ENCODE measurements at places on chromosomes 5 and 9. TPM values are rescaled to one million over a fixed set of nuclear protein-coding genes. Genes with fewer than 3 reads are reported as not detected.

DNA sequence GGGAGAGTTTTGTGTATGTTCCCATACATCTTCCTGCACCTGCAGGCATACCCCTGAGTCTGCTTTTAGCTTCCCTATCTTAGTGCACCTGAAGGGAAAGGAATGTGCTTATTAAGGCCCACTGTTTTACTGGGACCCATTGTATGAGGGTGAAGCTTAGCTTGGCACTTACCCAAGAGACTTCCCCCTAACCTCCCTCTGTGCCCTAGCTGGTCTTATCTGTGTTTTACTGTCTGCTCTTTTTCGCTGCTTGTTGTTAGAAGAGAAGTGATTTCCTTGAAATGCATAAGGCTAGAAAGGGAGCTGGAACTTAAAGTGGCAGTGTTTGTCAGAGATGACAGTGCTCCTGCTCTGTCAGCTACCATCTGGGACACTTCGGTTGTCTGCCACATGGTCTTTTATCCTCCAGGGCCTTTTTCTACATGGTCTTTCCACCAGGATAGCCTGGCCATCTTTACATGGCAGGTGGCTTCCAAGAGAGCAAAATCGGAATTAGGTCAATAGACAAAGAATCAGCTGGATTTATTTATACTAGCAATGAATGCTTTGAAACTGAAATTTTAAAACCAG is 122.5 kb upstream of the SLC44A1 start:
- no peak overlapping the region for H3K27ac ChIP-seq
- no peak for DNase-seq
- no peaks in the 10 kb centered on the region for H3K27me3 ChIP-seq
- no peak overlapping the region for H3K4me3 ChIP-seq

DNA sequence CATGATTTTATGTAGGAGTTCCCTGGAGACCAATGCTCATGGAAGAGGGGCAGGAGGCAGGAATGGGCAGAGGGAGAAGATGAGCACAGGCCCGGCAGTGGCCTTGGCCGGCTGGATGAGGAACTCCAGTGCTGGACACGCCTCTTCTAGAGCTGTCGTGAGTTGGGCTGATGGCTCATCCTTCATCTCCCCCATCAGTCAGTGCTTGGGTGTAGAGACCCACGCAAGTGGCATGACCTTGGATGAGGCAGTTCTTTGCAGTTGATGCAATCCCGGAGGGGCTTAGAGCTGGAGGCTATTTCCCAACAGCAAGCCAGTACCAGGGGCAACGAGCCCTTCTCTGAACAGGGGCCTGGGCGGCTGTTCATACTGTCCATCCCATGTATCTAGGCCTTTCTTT is 25.5 kb upstream of the ARAP3 start:
- H3K27ac ChIP-seq = no peak overlapping the region
- H3K36me3 ChIP-seq = no peaks in the 10 kb centered on the region
- H3K4me1 ChIP-seq = no peaks in the 10 kb centered on the region
- H3K4me3 ChIP-seq = no peak overlapping the region
- H3K27me3 ChIP-seq = no peaks in the 10 kb centered on the region

GRCh38 chr5:36630201-36631145 is 24.1 kb downstream of the SLC1A3 start:
- no peak for DNase-seq
- H3K27me3 ChIP-seq = no peaks in the 10 kb centered on the region
- no peaks in the 10 kb centered on the region for H3K36me3 ChIP-seq
- no peaks in the 10 kb centered on the region for H3K4me1 ChIP-seq

DNA sequence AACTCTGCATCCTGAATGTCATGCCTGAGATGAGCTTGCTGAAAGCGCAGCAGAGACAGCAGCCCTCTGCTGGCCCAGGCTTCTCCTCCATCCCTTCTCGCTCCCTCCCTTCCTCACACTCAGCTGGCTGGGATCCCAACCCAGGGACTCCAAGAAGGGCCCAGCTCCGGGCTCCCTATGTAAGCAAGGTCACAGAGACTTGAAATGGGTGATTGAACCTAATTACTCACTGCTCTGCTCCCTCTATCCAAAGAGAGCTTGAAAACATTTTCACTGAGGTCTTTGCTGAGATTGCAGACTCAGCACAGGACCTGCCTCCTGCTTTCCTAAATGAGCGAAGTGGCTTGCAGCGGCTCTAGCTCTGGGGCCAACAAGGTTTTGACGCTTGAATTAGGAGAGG is 42.8 kb downstream of the RAPGEF1 start:
- no peaks in the 10 kb centered on the region for H3K36me3 ChIP-seq
- H3K27me3 ChIP-seq = no peaks in the 10 kb centered on the region
- H3K4me3 ChIP-seq = no peak overlapping the region
- H3K4me1 ChIP-seq = peaks cover 15% of the 10 kb centered on the region
- DNase-seq = peak; percentile 89
- H3K27ac ChIP-seq = peak overlapping the region; percentile 81

GRCh38 chr5:37014321-37014720 is 137.8 kb downstream of the NIPBL start:
- no peak overlapping the region for H3K4me3 ChIP-seq
- no peak overlapping the region for H3K27ac ChIP-seq
- no peaks in the 10 kb centered on the region for H3K4me1 ChIP-seq
- DNase-seq = no peak

DNA sequence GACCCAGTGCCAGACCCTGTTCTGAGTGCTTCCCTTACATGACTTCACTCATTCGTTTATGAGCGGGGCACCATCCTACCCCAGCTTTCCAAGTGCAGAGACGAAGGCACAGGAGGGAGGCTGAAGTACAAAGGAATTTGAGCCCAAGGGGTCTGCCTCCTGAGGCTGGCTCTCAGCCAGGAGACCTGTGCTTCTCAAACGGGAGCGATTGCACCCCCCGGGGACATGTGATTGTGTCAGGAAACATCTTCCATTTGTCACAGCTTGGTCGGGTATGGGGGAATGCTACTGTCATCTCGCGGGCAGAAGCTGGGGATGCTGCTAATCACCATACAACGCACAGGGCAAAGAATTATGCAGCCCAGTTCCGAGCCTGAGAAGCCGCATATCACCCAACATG is 23.9 kb downstream of the ADCY2 start:
- no peaks in the 10 kb centered on the region for H3K4me1 ChIP-seq
- no peak overlapping the region for H3K4me3 ChIP-seq
- no peaks in the 10 kb centered on the region for H3K36me3 ChIP-seq
- H3K27ac ChIP-seq = no peak overlapping the region
- H3K27me3 ChIP-seq = no peaks in the 10 kb centered on the region

DNA sequence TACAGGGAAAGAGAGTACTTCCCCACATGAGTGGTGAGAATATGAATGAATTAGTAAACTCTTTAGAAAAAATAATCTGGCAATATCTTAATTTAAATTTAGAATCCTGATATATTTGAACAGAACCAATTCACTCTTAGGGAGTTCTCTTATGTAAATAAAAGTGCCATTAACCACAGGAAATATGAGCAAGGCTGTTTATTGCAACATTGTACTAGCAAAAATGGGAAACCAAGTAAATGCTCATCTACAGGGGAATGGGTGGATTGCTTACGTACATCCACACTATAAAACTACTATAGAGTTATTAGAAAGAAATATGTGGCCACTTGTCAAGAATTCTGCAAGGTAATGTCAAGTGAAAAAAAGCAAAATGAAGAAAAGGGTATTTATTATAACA is 274.5 kb downstream of the TLE1 start:
- no peak overlapping the region for H3K27ac ChIP-seq
- H3K36me3 ChIP-seq = no peaks in the 10 kb centered on the region
- DNase-seq = no peak

- H3K4me1 ChIP-seq = no peaks in the 10 kb centered on the region
- DNase-seq = no peak
- H3K27ac ChIP-seq = no peak overlapping the region
- no peaks in the 10 kb centered on the region for H3K36me3 ChIP-seq
- H3K4me3 ChIP-seq = no peak overlapping the region
- no peaks in the 10 kb centered on the region for H3K27me3 ChIP-seq
These were observed 3.4 kb downstream of the ST8SIA4 start for GRCh38 chr5:100899675-100900074.

DNA sequence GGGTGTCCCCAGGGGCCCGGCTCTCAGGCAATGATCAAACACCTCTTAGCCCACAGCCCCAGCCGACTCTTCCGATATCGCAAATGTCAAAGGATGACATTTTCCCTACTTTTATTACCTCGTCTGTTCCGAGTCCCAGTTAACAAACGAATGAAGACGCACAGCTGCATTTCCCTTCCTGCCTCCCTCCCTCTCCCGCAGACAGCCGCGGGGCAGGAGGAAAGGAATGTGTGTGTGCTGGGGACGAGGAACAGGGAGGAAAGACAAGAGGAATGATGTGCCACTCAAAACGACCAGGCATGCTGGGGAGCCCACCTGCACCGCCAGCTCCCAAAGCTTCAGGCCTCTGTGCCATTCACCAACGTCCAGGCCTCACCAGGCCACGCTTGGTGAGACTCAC is 125.9 kb upstream of the SARDH start:
- H3K27ac ChIP-seq = peak overlapping the region; percentile 64
- H3K27me3 ChIP-seq = no peaks in the 10 kb centered on the region
- H3K4me3 ChIP-seq = no peak overlapping the region
- peaks cover 7% of the 10 kb centered on the region for H3K4me1 ChIP-seq
- no peaks in the 10 kb centered on the region for H3K36me3 ChIP-seq
- no peak for DNase-seq

- no peaks in the 10 kb centered on the region for H3K27me3 ChIP-seq
- peaks cover 33% of the 10 kb centered on the region for H3K4me1 ChIP-seq
- H3K36me3 ChIP-seq = no peaks in the 10 kb centered on the region
- peak overlapping the region; percentile 69 for H3K4me3 ChIP-seq
- no peak for DNase-seq
These were observed 1.3 kb downstream of the MACIR start for GRCh38 chr5:103259705-103260355.

GRCh38 chr5:172602783-172603231 is 38.3 kb upstream of the NEURL1B start:
- peaks cover 15% of the 10 kb centered on the region for H3K4me1 ChIP-seq
- H3K27me3 ChIP-seq = no peaks in the 10 kb centered on the region
- no peaks in the 10 kb centered on the region for H3K36me3 ChIP-seq
- H3K27ac ChIP-seq = peak overlapping the region; percentile 82
- no peak overlapping the region for H3K4me3 ChIP-seq

- H3K4me1 ChIP-seq = no peaks in the 10 kb centered on the region
- no peaks in the 10 kb centered on the region for H3K27me3 ChIP-seq
- no peaks in the 10 kb centered on the region for H3K36me3 ChIP-seq
- no peak overlapping the region for H3K27ac ChIP-seq
- H3K4me3 ChIP-seq = no peak overlapping the region
These were observed 265.1 kb downstream of the ARL15 start for GRCh38 chr5:54045077-54045792.

GRCh38 chr5:148268566-148268965 is at the start of gene SPINK13:
Gene SPINK13, plus strand, starts transcription at chr5:148268794. Its CDS starts 1,279 bp downstream, at chr5:148270073.
- H3K36me3 ChIP-seq = no peaks in the 10 kb centered on the region
- H3K27ac ChIP-seq = no peak within 1 kb of the TSS
- H3K27me3 ChIP-seq = no peaks in the 10 kb centered on the region
- no peak within 1 kb of the TSS for H3K4me3 ChIP-seq
- peak; percentile 94 for DNase-seq

GRCh38 chr9:113600023-113600823 is 136.7 kb downstream of the RGS3 start:
- peaks cover 24% of the 10 kb centered on the region for H3K36me3 ChIP-seq
- peaks cover 10% of the 10 kb centered on the region for H3K4me1 ChIP-seq
- H3K27ac ChIP-seq = no peak overlapping the region
- peak; percentile 18 for DNase-seq
- no peaks in the 10 kb centered on the region for H3K27me3 ChIP-seq

- peak overlapping the region; percentile 76 for H3K4me3 ChIP-seq
- no peaks in the 10 kb centered on the region for H3K27me3 ChIP-seq
- DNase-seq = no peak
These were observed 1.4 kb downstream of the HMGCR start for GRCh38 chr5:75338408-75338807.

DNA sequence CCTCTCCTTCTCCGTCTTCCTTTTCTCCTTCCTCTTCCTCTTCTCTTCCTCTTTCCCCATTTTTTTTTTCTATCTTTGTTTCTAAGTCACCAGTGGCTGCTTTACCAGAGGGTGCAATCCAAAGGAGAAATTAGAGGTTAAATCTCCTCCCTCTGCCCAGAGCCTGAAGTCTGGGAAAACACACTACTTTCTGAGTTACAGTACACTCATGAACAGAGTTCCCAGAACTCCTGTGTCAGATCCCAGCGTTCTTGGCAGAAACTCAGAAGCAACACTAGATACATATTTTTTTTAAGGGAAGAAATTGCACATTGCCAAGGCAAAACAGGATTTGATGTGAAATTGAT is 189.0 kb downstream of the SNCAIP start:
- no peaks in the 10 kb centered on the region for H3K36me3 ChIP-seq
- no peak for DNase-seq
- no peaks in the 10 kb centered on the region for H3K27me3 ChIP-seq
- H3K4me1 ChIP-seq = no peaks in the 10 kb centered on the region

GRCh38 chr9:129027685-129028191 is 393 bp downstream of the SH3GLB2 start:
- peak overlapping the region; percentile 4 for H3K4me3 ChIP-seq
- H3K36me3 ChIP-seq = no peaks in the 10 kb centered on the region
- peak; percentile 72 for DNase-seq
- H3K27ac ChIP-seq = peak overlapping the region; percentile 87

DNA sequence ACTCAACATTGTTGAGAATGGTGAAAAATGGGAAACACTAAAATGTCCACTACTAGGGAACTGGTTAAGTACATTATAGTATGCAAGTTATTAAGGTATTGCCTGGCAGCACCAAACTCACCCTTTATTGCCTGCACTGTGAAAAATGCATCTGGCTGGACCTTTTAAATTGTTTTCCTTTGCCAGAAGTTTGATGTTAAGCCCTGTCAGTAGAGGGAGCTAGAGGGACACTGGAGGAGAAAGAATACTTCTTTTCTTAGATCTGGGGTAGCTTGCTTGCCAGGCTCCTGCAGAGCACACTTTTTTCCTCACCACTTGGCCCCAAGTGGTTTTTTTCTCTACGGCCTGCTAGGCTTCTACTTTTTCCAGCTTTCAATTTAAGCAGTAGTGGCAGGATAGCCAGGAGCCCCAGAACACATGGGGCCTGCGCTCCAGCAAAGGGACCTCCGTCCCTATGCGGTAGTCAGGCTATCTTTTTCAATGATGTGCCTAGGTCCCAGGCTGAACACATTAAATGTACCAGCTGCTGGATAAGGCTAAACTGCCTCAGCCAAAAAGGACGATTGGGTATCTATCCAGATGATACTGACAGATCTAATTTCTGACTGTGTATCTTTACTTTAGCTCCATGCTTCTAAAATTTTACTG is 8.0 kb upstream of the HABP4 start:
- H3K27me3 ChIP-seq = no peaks in the 10 kb centered on the region
- H3K4me1 ChIP-seq = no peaks in the 10 kb centered on the region
- no peaks in the 10 kb centered on the region for H3K36me3 ChIP-seq
- H3K4me3 ChIP-seq = no peak overlapping the region
- no peak overlapping the region for H3K27ac ChIP-seq

- no peaks in the 10 kb centered on the region for H3K4me1 ChIP-seq
- H3K27ac ChIP-seq = no peak overlapping the region
- H3K4me3 ChIP-seq = no peak overlapping the region
- no peak for DNase-seq
These were observed 91.1 kb downstream of the ENC1 start for GRCh38 chr5:74549384-74549783.

GRCh38 chr9:35808433-35808832 is 3.6 kb downstream of the SPAG8 start:
- no peaks in the 10 kb centered on the region for H3K36me3 ChIP-seq
- H3K27me3 ChIP-seq = no peaks in the 10 kb centered on the region
- no peak for DNase-seq
- peaks cover 9% of the 10 kb centered on the region for H3K4me1 ChIP-seq
- no peak overlapping the region for H3K4me3 ChIP-seq

GRCh38 chr5:78602400-78602799 is 46.2 kb downstream of the LHFPL2 start:
- H3K36me3 ChIP-seq = no peaks in the 10 kb centered on the region
- no peaks in the 10 kb centered on the region for H3K27me3 ChIP-seq
- DNase-seq = no peak
- no peak overlapping the region for H3K4me3 ChIP-seq

Gene ADGRD2
- not detected for total RNA-seq

Gene CSF1R
- total RNA-seq = 84.0 TPM

Gene PCA3
- not detected for total RNA-seq
